ENCODE measurements at places on chromosomes 2 and 18.

DNA sequence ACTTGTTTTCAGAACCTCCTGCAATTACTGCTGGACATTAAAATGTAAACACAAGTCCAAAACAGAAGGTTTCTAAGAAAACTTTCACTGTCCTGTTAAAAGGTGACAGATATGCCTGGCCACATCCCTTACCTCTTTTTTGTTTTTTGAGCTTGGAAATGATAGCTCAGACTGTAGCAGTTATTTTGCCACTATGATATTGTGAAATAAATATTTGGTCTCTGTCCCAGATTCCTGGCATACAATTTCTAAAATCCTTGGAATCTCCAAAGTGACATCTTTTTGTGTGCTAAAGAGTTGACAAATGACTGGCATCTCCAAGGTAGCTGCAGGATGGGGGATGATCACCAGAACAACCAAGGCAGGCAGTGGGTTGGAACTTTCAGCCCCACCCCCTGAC, 16.8 kb downstream of the TPGS2 start:
- DNase-seq = no peak

- no peak for DNase-seq
These were observed 201.6 kb downstream of the SETBP1 start for GRCh38 chr18:44882163-44882868.

GRCh38 chr18:48742706-48743475, 204.1 kb downstream of the CTIF start:
- peak; percentile 54 for DNase-seq

GRCh38 chr2:68252400-68253218, at the start of gene PPP3R1:
PPP3R1 (minus strand) TSS chr2:68252532; CDS start chr2:68252127, 405 bp downstream.
- peak; percentile 95 for DNase-seq

DNA sequence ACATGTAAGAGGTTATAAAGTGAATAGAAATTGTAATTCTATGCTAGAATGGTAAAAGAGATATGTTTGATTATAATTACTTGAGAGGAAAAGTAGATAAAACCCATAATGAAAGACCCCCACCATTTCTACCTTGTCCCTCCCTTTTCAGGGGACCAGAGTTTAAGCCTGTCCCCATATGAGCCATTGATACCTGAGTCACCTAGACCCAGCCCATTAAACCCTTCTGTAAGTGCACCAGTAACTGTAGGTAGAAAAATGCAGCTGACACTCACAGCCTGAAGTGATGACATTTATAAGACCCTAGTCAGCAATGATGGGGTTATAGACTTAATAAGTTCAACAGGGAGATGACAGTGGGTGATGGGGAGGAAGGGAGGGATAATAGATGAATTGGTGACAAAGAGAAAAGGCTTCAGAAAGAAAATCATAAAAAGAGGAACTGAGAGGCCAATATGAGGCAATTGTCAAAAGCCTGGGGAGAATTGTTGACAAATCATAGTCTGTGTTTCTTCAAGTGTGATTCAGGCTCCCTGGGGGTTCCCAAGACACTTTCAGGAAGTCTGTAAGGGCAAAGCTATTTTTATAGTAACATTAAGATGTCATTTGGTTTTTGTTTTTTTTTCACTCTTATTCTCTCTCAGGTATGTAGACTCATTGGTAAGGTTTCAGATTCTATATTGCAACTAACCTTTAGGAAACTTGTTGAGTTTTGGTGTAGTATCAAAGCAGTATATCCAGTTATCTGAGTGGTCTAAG, 544.2 kb downstream of the SATB2 start:
- DNase-seq = no peak

GRCh38 chr18:5543036-5543680, 639 bp downstream of the EPB41L3 start:
- no peak for DNase-seq

DNA sequence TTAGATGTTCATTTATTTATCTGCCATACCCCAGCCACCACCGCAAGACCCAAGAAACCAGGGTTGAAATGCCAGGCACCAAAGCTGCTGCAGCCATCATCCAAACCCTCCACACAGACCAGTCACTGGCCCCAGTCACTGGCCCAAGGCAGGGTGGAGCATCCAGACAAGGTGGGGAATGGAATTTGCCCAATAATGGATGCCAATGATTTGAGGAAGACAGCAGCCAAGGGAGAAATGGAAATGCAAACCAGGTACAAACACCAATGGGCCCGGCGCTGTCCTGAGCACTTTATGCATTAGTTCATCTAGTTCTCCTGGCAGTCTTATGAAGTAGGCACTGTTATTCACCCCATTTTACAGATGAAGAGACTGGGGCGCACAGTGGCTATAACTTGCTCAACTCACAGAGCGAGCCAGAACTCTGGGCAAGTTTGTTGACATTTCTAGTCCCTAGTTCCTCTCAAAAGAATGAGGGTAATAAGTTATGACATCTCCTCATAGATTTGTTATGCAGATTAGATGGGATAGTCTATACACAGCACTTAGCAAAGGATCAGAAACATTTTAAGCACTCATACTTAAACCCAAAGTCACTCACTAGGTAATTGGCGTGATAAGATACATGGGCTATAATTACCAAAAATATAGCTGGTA, 173.3 kb downstream of the TMEM247 start:
- DNase-seq = no peak

GRCh38 chr18:67043276-67043675, 439.4 kb upstream of the CDH19 start:
- DNase-seq = no peak

DNA sequence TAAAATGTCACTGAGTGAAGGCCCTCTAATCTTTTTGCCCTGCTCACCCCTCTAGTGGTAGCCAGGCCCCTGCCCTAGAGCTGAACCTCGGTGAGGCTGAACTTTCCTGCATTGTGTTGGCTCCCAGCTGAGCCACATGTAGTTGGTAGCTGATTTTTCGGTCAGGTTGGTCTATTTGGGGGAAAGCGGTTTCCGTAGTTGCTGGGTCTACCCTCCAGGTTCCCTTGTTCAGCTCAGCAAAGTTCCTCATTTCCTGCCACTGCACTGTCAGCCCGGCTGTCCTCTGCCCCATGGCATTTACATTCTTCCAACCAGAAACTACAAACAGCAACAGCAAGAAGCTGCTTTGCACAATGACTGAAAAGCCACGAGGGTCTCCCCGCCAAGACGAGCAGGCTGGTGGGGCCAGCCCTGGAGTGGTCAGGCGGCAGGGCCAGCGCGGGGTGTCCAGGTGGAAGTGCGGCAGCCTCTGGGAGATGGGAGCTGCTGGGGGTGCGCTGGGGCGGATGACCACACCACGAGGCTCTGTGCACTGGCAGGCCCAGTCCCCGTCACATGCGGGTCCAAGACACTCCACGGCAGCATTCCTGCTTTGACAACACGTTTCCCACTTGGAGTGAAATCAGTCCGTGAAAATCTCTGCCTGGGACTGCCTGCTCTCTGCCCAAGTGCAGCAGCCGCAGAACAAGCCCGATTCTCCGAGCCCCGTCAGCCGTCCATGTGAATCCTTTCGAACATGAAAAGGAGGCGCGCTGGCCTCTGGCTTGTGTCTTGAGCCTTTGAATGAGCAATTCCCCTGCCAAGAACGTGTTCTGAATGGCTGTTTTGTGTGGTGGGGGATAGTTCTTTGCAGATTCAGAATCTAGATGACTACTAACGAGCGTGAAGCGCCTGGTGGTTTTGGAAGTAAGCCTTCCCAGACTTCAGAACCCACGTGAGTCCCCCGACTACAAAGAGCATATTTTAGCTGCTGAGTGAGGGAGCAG, 159.4 kb downstream of the ASB1 start:
- DNase-seq = no peak

GRCh38 chr2:28869494-28870145, 489 bp downstream of the TRMT61B start:
- DNase-seq = peak; percentile 11

DNA sequence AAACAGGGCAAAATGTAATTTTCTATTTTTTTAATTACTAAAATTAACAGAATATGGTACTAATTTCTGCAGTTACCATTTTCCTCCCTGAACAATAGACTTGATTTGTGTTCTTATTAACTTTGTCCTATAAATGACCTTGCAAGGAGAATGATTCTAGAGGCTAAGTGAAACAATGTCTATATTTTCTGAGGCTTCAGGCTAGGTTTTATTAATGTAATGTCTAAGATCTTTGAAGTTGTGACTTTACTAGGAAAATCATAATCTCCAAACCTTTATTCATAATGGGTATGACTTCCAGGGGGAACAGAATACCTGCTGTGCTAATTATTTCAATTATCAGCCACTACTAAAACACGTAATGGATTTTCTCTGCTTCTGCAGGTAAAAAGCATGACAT, 94.4 kb downstream of the TAF4B start:
- DNase-seq = no peak

All from mucosa of gallbladder (tissue), 1 donor.